ENCODE measurements at places on chromosomes 2 and 18.

GRCh38 chr2:8642366-8643068 lies 39.3 kb upstream of the ID2 start:
- no peaks in the 10 kb centered on the region for H3K4me1 ChIP-seq
- no peaks in the 10 kb centered on the region for H3K36me3 ChIP-seq
- no peak for DNase-seq
- no peak overlapping the region for H3K27ac ChIP-seq

GRCh38 chr18:22689712-22690111 lies 243.4 kb upstream of the RBBP8 start:
- H3K4me1 ChIP-seq = no peaks in the 10 kb centered on the region
- H3K36me3 ChIP-seq = no peaks in the 10 kb centered on the region
- DNase-seq = no peak
- no peak overlapping the region for H3K27ac ChIP-seq
- no peak overlapping the region for H3K4me3 ChIP-seq

GRCh38 chr18:45680066-45680690 lies 43.8 kb upstream of the SLC14A1 start:
- H3K27me3 ChIP-seq = no peaks in the 10 kb centered on the region
- H3K4me1 ChIP-seq = peaks cover 28% of the 10 kb centered on the region
- DNase-seq = no peak
- H3K4me3 ChIP-seq = no peak overlapping the region
- no peaks in the 10 kb centered on the region for H3K36me3 ChIP-seq

- H3K27ac ChIP-seq = no peak overlapping the region
- peaks cover 15% of the 10 kb centered on the region for H3K4me1 ChIP-seq
- H3K36me3 ChIP-seq = no peaks in the 10 kb centered on the region
- DNase-seq = no peak
- no peak overlapping the region for H3K4me3 ChIP-seq
These were observed 3.9 kb upstream of the DSEL start for GRCh38 chr18:67520351-67520921.

- peak overlapping the region; percentile 58 for H3K4me3 ChIP-seq
- no peak overlapping the region for H3K27ac ChIP-seq
These were observed 860 bp upstream of the KCNJ3 start for GRCh38 chr2:154697418-154698252.

DNA sequence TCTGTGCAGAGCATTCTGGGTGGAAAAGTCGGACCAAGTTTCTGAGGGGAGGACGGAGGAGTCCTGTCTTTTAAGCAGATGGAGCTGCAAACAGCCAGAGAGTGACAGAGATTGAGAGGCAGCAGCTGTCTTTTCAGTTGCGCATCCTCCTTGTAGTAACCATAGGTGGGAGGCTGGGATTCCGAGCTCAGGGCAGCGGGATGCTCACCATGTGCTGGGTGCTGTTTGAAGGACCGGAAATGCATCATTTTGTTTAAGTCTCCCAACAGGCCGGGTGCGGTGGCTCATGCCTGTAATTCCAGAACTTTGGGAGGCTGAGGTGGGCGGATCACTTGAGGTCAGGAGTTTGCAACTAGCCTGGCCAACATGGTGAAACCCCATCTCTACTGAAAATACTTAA lies 93.4 kb downstream of the AGAP1 start:
- no peaks in the 10 kb centered on the region for H3K36me3 ChIP-seq
- no peak for DNase-seq
- no peaks in the 10 kb centered on the region for H3K27me3 ChIP-seq
- H3K4me3 ChIP-seq = no peak overlapping the region
- H3K27ac ChIP-seq = no peak overlapping the region
- H3K4me1 ChIP-seq = no peaks in the 10 kb centered on the region

GRCh38 chr2:112794131-112794733 lies 9.9 kb upstream of the IL1A start:
- no peak overlapping the region for H3K4me3 ChIP-seq
- DNase-seq = no peak
- no peaks in the 10 kb centered on the region for H3K27me3 ChIP-seq
- H3K36me3 ChIP-seq = no peaks in the 10 kb centered on the region
- peaks cover 2% of the 10 kb centered on the region for H3K4me1 ChIP-seq
- no peak overlapping the region for H3K27ac ChIP-seq

DNA sequence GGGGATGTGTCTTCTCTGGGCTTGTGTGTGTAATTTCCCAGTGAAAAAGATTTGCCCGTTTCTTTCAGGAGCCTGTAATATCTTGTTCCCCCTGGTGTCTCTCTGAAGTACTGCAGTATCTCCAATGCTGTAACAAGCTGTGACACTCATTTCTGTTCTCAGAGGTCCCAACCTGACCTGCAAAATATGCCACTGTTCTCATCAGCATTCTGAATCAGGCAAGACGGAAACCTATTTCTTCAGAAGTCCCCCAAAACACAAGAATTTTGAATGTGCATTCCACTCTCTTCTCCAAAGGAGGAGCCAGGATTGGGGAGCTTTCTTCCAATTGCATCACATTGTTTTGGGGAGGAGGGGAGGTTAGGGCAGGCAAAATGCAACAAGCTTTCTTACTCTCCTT lies 77.0 kb upstream of the CNGA3 start:
- DNase-seq = peak; percentile 1
- no peaks in the 10 kb centered on the region for H3K4me1 ChIP-seq
- peaks cover 6% of the 10 kb centered on the region for H3K27me3 ChIP-seq
- no peak overlapping the region for H3K27ac ChIP-seq
- H3K36me3 ChIP-seq = peaks cover 17% of the 10 kb centered on the region

DNA sequence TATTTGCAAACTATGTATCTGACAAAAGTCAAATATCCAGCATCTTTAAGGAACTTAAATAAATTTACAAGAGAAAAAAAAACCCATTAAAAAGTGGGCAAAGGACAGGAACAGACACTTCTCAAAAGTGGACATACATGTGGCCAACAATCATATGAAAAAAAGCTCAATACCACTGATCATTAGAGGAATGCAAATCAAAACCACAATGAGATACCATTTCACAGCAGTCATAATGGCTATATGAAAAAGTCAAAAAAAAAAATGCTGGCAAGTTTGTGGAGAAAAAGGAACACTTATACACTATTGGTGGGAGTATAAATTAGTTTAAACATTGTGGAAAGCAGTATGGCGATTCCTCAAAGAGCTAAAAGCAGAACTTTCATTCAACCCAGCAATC lies 130.3 kb upstream of the LHCGR start:
- H3K4me1 ChIP-seq = no peaks in the 10 kb centered on the region
- H3K27ac ChIP-seq = no peak overlapping the region
- no peaks in the 10 kb centered on the region for H3K36me3 ChIP-seq
- H3K27me3 ChIP-seq = peaks cover 3% of the 10 kb centered on the region
- DNase-seq = no peak

DNA sequence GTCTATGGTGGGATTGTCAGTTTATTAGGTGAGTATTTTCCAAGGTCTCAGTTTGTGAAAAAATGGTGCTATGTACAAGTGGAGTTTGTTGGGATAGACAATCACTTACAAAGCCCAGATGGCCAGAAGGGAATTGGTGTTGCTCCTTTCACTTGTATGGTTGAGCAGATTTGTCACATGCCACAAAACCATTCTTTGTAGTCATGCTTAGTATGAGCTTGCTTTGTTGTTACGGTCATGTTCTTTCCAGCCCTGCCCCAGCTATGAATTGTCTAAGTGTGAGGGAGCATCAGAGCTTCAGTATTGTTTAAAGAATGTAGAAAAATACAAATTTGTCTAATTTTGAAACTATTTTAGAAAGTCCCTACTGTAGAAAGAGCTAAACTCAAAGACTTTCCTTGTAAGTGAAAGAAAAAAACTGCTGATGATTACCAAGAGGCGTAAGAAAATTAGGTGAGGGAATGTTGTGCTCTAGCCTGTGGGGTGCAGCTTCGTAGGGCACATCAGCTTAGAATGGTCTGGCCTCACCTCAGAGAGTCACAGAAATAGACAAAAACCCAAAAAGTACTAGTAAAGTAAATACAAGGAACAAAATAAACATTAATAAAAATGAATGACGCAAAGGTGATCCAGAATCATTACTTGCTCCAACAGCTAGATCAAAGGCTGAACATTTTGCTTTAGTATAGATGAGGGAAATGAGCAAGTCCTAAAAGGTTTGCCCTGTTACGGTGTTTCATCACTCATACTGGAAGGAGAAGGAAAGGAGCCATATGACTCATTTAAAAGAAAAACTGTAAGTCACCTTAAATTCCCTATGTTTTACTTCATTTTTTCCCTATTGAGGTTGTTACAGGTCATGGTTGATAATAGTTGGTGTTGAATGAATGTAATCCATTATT lies 9.2 kb downstream of the TGIF1 start:
- no peak for DNase-seq
- H3K36me3 ChIP-seq = peaks cover 10% of the 10 kb centered on the region
- H3K27ac ChIP-seq = no peak overlapping the region
- H3K4me3 ChIP-seq = no peak overlapping the region
- H3K4me1 ChIP-seq = peaks cover 10% of the 10 kb centered on the region

GRCh38 chr2:208040199-208041171 lies 15.2 kb upstream of the PLEKHM3 start:
- H3K27ac ChIP-seq = no peak overlapping the region
- H3K4me1 ChIP-seq = no peaks in the 10 kb centered on the region
- H3K4me3 ChIP-seq = no peak overlapping the region
- peaks cover 2% of the 10 kb centered on the region for H3K27me3 ChIP-seq
- H3K36me3 ChIP-seq = no peaks in the 10 kb centered on the region
- peak; percentile 54 for DNase-seq

GRCh38 chr2:124079045-124079444 lies 54.0 kb downstream of the CNTNAP5 start:
- no peak for DNase-seq
- no peaks in the 10 kb centered on the region for H3K4me1 ChIP-seq

- no peaks in the 10 kb centered on the region for H3K4me1 ChIP-seq
- no peak overlapping the region for H3K4me3 ChIP-seq
- no peak overlapping the region for H3K27ac ChIP-seq
- no peak for DNase-seq
These were observed 94.3 kb downstream of the SEPTIN10 start for GRCh38 chr2:109519513-109519912.

DNA sequence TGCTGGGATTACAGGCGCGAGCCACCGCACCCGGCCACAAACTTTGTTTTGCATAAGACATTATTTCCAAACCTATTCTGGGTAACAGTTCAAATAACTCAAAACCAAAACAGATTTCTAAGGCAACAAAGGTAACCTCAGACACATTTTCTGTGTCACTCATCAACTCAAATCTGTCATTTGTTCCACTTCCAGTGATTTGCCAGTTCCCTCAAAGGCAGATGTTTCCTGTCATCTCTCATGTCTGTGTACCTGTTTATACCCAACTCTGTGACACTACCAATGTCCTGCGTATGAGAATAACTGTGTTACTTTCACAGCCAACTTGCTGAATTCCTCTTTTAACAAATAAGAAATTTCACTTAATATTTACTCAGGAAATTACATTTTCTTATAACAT lies 54.4 kb downstream of the SCN3A start:
- DNase-seq = no peak
- no peaks in the 10 kb centered on the region for H3K27me3 ChIP-seq
- no peak overlapping the region for H3K27ac ChIP-seq

DNA sequence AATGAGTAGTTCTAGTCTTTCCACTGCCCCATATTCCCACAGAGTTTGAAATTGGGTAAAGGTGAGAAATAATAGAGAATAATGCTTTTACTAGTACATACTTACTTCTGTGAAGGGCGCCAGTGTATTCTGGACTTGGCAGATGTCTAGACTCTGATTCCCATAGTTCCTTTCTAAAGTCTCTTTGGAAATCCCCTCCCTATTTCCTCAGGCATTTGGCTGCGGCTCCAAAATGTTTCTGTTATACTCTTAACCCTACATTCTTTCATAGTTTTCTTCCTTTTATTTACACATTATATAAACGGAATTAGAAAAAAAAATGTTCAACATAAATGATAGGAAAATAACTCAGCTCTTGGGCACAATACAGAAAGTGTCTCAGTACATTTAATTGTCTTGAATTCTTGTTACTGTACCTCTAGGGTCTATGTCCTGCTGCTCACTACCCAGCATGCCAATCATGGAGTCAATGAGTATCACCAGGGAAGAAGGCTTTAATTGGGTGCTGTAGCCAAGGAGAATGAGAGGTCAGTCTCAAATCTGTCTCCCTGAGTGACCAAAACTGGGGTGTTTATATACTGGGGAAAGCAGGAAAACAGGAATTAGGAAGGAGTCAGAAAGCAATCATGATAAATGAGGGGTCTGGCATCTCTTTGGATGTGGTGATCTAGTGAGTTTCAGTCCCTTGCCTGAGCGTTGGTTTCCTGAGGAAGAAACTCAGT lies 147.8 kb upstream of the MMADHC start:
- H3K27ac ChIP-seq = no peak overlapping the region
- no peak for DNase-seq
- no peaks in the 10 kb centered on the region for H3K27me3 ChIP-seq
- H3K4me3 ChIP-seq = no peak overlapping the region

- no peak overlapping the region for H3K27ac ChIP-seq
- H3K27me3 ChIP-seq = no peaks in the 10 kb centered on the region
- H3K36me3 ChIP-seq = peaks cover 70% of the 10 kb centered on the region
- no peak for DNase-seq
These were observed 30.9 kb upstream of the RPL31 start for GRCh38 chr2:100971221-100971620.

DNA sequence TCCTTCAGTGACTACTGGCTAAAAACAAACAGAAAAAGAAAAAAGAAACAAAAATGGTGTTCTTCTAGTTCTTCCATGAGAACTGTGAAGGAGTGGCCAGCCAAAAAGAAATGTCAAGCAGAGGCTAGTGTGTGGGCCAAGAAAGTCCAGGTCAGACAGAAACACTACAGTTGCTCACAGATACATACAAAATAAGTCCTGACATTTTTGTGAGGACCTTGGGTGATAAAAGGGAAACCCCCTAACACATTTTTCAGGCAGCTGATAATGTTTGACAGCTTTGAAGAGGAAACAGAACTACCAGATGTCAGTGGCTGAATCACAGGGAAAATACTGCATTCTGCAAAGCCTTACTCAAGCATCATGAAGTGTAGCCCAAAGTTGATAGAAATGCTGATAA lies 28.1 kb downstream of the ARHGAP25 start:
- H3K4me3 ChIP-seq = peak overlapping the region; percentile 64
- H3K27ac ChIP-seq = peak overlapping the region; percentile 93
- peak; percentile 41 for DNase-seq
- peaks cover 95% of the 10 kb centered on the region for H3K4me1 ChIP-seq
- H3K27me3 ChIP-seq = no peaks in the 10 kb centered on the region
- H3K36me3 ChIP-seq = peaks cover 3% of the 10 kb centered on the region

- H3K27me3 ChIP-seq = no peaks in the 10 kb centered on the region
- H3K4me3 ChIP-seq = no peak overlapping the region
- DNase-seq = no peak
- no peaks in the 10 kb centered on the region for H3K4me1 ChIP-seq
These were observed 452.4 kb upstream of the CDH7 start for GRCh38 chr18:65298422-65298821.

- no peak overlapping the region for H3K27ac ChIP-seq
- DNase-seq = no peak
- H3K36me3 ChIP-seq = no peaks in the 10 kb centered on the region
- peaks cover 10% of the 10 kb centered on the region for H3K27me3 ChIP-seq
- H3K4me1 ChIP-seq = no peaks in the 10 kb centered on the region
These were observed 15.6 kb upstream of the MAP3K20 start for GRCh38 chr2:173059971-173060461.

DNA sequence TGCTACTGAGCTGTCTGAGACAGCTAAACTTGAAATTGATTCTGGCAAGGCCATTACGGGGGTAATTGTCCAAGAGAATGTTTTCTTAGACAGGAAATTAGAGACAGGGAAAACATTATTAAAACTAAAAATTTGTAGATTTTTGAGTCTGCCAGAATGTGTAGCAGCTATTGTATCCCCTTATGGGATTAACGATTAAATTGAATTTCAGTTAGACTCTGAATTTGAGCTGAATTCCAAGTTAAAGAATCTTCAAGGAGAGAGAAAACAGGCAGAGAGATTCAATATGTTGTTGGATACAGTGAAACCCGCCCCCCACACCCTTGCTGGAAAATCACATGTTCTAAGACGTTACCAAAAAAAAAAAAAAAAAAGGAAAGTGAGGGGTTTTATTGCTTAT lies 32.7 kb upstream of the CCDC68 start:
- peaks cover 16% of the 10 kb centered on the region for H3K27me3 ChIP-seq
- no peak overlapping the region for H3K27ac ChIP-seq
- no peaks in the 10 kb centered on the region for H3K36me3 ChIP-seq
- no peaks in the 10 kb centered on the region for H3K4me1 ChIP-seq
- H3K4me3 ChIP-seq = no peak overlapping the region

Data from naive thymus-derived CD8-positive, alpha-beta T cell (primary cell).